ENCODE measurements at places on chromosomes 16 and 17.
A peak's percentile ranks its signal among the peaks of the same experiment; 100 is the strongest.

DNA sequence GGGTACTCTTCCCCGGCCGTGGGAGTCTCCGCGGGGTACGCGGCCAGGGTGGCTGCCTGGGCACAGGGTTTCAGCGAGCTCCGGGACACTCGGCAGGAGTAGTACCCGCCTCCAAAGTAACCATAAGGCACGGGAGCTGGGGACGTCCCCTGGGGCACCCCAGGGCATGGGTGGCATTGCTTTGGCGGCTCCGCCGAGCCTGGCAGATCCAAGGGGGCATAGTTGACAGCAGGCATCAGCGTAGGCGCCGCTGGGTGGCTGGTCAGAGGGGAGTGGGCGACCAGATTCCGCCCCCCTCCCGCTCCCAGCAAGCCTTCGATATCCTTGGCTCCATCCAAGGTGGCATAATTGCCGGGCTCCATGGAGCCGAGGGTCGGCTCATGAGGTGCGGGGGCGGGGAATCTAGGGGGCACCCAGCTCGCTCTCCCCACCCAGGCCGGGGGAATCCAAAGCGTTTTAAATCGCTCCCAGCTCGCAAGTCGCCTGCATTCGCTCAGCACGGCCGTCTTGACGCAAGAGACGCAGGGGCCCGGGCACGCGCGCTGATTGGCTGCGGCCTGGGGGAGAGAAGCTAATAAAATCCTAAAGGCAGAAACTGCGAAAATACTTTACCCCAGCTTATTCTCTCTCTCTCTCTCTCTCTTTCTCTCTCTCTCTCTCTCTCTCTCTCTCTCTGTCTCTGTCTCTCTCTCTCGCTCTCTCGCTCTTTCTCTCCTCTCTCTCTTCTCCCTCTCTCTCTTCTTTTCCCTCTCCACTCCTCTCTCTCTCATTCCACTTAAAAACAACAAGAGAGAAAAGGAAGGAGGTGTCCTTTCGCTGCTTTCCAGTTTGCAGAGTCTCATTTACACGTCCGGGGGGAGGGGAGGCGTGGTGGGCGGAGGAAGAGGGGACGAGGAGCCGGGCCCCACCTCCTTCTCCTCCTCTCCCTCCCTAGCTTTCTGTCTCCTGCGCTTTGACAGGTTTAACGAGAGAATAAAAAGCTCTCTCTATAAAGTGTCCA lies at the start of gene HOXB13:
Gene HOXB13 (minus strand): TSS at position 519 of the 1,000 bp plus-strand sequence. CDS start 157 bp downstream, at position 362.
- no peak for DNase-seq

GRCh38 chr16:88617268-88618031 lies 20.9 kb upstream of the IL17C start:
- DNase-seq: no peak

DNA sequence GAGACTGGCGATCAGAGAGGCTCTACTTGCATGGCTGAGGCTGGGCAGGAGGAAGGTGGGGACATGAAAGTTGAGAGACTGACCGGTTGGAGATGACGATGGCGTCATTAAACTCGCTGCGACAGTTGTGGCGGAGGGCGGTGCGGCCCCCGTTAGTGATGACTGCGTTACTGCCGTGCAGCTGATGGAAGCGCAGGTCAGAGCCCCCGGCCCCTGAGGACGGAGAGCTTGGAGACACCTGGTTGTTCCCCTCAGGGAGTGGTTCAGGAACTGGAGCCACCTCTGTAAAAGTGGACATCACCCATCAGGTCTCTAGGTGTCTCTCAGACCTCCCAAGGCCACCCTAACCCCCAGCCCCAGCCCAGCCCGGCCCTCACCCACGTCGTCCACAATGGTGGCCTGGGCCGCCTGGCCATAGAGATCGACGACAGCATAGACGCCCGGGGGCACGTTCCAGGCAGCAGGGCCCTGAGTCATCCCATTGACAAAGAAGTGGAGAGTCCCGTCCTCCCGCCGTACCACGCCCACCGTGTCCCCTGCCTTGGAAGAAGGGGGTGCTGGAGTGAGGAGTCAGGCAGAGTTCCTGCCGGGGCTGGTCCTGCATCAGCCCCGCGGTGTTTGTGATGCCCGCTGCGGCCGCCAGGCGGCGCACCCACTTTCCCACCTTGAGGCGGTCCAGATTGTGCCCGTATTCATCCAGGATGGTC lies 5.3 kb downstream of the NEURL4 start:
- peak; percentile 36 for DNase-seq

- DNase-seq: no peak
Observed at GRCh38 chr16:74626741-74627416, 20.0 kb upstream of the GLG1 start.

DNA sequence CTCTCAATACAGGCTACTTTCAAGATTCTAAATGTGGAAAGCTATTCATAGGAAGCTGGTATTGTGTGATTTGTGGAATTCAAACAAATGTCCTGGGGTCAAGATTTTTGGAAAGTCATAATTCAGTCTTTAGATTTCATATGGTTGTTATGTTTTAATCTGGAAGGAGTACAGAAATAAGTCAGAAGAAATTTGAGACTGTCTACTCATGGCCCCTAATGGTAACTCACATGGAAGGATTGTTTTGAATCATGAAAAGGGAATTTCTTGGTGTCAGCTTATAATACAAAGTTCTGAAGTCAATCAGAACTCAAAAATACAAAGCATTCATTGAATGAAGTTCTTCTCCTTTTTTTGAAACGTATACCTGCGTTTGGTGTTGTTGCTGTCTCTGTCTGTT lies 3.1 kb downstream of the KCNJ2 start:
- no peak for DNase-seq

DNA sequence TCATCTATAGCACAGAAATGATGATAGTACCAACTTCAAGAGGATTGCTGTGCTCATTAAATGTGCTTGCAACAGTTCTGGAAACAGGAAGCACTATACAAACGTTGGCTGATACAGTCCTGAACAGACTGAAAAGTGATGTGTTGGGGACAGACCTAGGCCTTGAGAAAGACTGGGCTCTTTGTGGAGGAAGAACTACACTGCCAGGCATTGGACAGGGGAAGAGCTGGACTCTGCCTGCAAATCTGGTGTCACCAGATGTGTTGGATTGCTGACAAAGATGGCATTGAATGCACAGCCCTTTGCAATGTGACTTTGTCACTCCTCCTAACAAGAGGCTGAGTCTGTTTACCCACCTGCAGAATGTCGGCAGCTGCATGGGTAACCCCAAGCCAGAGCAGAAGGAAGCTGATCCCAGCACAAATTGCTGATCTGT lies 12.4 kb upstream of the ST6GALNAC2 start:
- DNase-seq: no peak

DNA sequence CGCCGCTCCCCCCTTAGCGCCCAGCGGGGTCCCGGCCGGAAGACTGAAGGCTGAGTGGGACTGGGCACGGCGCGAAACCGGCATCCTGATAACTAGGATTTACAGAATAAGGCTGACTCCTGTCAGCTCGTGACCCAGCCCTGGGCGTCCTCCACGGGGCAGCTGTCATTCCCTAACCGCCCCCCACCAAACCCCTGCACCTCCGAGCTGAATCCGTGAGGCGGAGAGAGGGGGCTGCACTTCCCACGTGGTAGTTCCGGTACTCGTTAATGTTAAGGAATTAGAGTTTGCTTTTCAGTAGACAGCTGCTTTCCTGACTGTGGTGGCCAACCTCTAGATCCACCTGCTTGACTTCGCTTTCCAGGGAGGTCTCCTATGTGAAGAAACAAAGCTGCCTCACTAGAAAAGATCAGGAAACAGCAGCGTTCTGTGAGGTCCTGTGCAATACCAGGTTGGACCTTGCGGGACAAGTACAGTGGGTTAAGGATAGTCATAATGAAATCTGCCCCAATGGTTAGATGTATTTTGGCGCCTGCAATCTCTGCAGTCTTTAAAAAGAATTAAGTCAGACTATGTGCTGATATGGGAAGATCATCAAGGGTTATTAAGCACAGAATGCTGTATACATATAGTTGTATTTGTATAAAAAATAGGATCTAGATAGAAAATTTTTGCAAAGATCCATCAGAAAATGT lies 1.1 kb upstream of the WBP2 start:
- no peak for DNase-seq

DNA sequence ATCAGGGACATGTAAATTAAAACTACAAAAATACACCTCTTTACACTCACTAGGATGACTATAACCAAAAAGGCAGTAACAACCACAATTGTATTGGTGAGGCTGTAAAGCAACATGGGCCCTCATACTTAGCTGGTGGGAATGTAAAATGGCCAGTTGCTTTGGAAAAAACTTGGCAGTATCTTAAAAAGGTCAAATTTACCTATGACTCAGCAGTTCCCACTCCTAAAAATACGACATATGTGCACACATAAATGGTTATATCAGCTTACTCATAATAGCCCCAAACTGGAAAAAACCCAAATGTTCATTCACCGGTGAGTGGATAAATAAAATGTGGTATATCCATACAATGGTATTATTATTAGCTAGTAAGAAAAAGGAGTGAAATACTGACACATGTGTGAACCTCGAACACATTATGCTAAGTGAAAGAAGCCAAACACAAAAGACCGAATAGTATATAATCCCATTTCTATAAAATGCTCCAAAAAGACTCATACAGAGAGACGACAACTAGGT lies 391.4 kb downstream of the NPIPA8 start:
- no peak for DNase-seq

- no peak for DNase-seq
Observed at GRCh38 chr17:44536090-44536953, 21.0 kb upstream of the FZD2 start.

DNA sequence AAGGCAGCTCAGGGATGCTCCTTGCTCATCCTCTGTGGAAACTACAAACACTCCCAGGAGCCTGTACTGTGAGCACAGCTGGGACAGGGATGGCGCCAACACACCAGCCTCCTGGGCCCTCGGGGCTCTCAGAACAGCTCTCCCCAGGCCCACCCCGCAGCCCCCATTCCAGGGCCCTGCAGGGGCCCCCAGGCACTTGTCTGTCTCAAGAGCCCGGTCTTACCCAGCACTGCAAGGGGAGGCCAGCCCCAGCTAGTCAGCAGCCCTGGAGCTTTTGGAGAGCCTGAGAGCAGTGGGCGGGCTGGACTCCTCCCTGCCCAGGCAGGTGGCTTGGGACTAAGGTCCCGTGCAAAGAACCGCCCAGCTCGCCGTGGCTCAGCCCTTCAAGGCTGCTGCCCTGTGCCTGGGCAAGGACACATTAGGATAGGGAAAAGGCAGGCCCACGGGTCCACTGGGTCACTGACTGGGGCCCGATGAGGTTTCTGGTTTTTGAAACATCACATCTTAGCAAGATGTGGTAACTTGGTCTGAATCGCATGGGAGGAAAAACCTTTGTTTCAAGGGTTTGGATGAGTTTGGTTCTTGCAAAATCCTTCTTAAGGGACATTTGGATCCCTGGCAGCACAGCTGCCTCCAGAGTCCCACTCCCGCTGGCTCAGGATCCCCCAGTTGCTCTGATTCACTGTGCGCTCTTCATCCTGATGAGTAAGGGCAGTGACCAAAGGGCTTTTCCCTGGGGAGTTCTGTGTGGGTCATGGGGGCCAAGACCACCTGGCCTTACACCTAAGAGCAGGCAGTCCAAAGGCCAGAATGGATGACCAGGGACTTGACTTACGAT lies 2.8 kb downstream of the DNASE1L2 start:
- DNase-seq: no peak

DNA sequence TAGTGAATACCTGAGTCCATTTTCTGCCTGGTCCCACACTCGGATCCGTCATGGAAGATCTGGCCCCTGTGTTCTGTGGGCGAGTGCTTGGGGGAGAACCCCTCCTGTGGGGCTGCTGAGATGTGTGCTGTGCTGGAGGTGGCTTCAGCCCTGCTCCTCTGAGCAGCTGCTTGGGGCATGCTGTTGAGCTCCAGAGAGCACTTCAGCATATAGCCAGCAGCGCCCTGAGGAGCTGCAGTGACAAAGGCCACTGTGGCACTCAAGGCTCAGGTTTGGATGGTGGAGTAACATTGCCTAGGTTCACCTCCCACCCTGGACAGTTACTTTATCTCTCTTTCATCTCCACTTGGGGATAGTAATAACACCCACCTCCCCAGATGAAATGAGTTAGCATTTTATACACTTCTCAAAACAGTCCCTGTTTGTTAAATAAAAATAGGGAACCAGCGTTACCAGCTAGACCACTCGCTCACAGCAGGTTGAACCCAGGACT lies 75.3 kb downstream of the KSR1 start:
- no peak for DNase-seq

GRCh38 chr17:59476413-59476812 lies 89.0 kb upstream of the DHX40 start:
- DNase-seq: no peak

- no peak for DNase-seq
Observed at GRCh38 chr16:67173808-67174705, 3.7 kb downstream of the NOL3 start.

GRCh38 chr17:41728056-41728455 lies 6.4 kb downstream of the HAP1 start:
- DNase-seq: no peak

GRCh38 chr16:78630102-78630501 lies 530.6 kb downstream of the WWOX start:
- DNase-seq: no peak

DNA sequence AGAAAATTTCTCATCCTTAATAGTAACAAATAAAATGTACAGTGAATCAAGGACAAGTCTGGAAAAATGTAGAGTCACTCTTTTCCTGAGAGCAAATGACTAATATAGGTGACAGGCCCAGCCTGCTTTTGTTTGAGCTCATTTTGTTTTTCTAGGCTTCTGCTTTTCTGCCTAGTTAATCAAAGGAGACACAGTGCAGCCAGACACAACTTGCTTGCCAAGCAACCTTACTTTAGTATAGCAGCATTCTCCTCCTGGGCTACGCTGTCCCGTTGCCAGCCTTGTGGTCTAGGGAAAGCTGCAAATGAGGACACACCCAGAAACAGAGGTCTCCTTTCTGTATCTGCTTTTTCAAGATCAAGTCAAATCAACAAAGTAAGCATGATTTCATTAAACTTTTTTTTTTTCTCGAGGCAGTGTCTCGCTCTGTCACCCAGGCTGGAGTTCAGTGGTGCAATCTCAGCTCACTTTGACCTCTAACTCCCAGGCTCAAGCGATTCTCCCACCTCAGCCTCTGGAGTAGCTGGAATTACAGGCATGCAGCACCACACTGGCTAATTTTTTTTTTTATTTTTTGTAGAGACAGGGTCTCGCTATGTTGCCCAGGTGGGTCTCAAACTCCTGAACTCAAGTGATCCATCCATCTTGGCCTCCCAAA lies 17.2 kb downstream of the GINS3 start:
- no peak for DNase-seq

DNA sequence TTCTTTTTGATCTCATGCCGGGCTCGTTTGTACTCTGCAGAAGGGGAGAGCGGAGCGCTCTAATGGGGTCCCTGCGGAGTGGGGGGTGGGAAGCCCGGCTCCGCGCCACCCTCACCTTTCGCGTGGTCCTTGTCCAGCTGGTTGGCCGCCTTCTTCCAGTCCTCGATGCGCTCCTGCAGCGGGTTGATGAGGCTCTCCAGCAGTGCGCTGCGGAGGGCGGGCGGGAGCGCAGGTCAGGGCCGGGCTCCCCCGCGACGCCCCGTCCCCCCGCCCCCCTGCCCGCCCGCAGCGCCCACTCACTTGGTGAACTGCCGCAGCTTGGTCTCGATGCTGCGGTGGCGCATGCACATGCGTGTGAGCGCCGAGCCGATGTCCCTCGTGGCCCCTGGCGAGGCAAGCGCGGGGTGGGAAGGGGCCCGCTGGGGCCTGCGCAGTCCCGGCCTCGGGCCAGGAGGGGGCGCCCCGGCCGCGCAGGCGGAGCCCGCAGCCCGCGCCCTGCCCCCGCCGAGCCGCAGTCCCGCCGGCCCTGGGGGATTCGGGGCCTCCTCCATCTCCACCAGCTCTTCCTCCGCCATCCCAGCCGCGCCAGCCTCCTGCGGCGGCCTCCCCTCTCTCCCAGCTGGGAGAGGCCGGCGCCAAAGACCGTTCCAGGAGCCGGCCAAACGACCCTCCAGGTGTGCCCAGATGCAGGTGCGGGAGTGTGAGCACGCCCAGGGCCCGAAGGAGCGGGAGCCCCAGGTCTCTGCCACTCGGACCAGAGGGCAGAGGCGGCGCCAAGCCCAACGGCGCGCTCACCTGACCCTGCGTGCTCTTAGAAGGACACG lies 6.0 kb downstream of the MTSS2 start:
- DNase-seq: no peak
